ENCODE measurements at places on chromosomes 16 and 17. TPM values are rescaled to one million over a fixed set of nuclear protein-coding genes. Genes with fewer than 3 reads are reported as not detected.

Gene PRAC2
- total RNA-seq: not detected

Gene TM4SF5
- not detected for total RNA-seq

Gene TBC1D3C
- total RNA-seq: not detected

Gene P2RX1
- 0.35 TPM for total RNA-seq

Gene ADAMTS18
- total RNA-seq: 0.82 TPM

Gene SRSF1
- 63.1 TPM for total RNA-seq

Gene MPDU1
- 115 TPM for total RNA-seq

Gene SLC25A10
- total RNA-seq: 22.4 TPM

Gene CSH2
- total RNA-seq: not detected

Gene CD300C
- total RNA-seq: not detected

Gene CFAP20
- total RNA-seq: 26.5 TPM

Gene HCRT
- not detected for total RNA-seq

Gene HOXB6
- total RNA-seq: 2.2 TPM

Gene RAMP2
- total RNA-seq: 5.3 TPM

Gene USP31
- 5.7 TPM for total RNA-seq

Gene CCL2
- 15.1 TPM for total RNA-seq

Gene ACSM5
- not detected for total RNA-seq
